ENCODE measurements at places on chromosomes 1 and 21.

- DNase-seq, result no peak
These were observed 19.5 kb upstream of the PUM1 start for GRCh38 chr1:31084782-31085569.

DNA sequence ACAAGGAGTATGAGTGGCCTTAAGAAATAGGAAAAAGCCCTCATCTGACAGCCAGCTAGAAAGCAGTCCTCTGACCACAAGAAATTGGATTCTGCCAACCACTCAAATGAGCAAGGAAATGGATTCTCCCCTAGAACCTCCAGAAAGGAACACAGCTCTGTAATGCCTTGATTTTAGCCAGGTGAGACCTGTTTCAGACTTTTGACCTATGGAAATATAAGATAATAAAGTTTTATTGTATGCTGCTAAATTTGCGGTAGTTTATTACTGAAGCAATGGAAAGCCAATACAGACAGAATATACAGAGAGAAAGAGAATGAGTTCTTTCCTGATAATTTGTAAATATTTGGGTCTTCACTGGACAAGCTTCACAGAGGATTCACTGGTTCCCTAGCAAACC, 28.8 kb upstream of the SELE start:
- DNase-seq, result no peak

DNA sequence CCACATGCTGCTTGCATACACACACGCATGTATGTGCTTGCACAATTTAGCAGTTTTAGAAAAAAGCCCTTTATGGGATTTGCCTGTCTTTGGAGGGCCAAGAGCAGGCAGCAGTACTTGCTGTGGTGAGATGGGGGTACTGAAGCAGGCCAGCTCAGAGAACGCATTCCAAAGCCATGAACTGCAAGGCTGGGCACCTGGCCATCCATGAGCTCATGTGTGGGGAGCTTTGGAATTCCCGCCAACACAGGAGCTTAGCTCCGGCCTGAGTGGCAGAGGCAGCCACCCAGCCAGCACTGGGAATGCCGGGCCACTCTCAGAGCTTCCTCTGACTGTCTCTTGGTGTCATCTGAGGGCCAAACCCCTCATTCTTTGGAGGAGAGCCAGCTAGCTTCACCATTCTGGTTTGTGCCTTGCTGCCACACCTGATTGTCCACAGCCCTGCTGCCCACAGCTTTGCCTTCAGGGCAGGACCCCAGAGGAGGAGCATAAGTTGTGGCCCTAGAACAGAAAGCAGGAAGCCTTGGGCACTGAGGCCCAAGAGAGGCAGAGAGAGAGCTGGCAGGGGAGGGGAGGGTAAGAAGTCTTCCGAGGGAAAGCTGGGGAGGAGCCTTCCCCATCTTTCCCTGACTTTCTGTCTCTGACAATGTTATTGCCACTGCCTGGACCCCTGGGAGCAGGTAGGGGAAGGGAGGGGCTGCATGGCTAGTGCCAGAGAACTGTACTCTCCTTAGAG, 92.1 kb upstream of the POU3F1 start:
- peak; percentile 91 for DNase-seq

- DNase-seq, result no peak
These were observed 75.6 kb downstream of the TAS1R2 start for GRCh38 chr1:18783705-18784481.

- no peak for DNase-seq
These were observed 12.3 kb downstream of the RD3 start for GRCh38 chr1:211479624-211480023.

DNA sequence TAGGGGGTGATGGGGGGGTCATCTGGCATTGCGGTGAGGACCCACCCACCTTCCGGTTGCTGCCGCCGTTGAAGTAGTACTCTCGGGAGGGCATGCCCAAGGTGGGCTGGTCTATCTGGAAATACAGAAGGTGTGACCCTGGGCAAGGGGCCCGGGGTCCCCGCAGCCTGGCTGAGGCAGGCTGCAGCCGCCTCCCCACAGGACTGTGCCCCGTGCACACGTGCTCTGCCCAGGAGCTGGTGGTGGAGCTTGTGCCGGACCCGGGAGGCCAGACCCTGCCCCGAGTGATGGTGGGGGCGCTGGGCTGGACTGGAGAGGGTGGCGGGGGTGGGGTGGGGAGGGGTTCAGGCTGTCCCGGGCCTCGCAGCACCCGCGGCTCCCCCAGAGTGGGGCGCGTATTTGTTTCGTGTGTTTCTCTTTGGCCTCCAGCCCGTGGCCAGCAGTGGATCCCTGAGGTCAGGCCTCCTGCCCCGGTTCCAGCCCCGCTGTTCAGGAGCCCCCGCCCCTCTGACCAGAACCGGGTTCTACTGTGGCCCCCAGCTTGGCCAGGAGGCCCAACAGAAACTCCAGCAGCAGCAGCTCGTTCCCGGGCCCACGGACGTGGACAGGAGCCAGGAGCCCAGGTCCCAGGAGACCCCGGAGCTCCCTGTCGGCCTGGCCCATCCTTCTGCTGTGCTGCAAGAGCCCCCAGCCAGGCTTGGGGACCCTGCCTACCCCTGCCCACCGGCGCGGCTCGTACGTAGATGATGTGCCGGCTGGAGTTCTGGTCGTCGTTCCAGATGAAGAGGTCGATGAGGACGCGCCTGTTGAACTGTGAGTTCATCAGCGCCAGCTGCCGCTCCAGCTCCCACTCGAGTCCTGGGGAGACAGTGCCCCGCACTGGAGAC, 19.2 kb downstream of the PRXL2B start:
- peak; percentile 21 for DNase-seq

DNA sequence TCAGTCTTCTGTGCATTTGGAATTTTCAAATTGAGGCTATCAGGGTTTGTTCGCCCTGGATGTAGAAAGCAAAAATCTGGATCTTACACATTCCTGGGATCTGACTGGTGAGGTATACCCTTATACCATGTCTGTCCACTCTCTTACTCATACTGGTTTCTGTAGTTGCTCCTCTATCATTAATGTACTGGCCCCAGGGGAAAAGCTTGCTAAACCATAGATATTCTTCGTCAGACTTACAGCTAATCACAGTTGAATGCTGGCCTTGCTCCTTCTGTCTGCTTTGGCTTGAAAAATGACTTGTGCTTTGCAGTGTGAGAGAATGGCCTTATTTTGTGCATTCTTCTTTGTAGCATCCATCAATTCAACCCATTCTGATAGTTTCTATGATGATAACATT, 30.5 kb downstream of the TBCE start:
- DNase-seq, result no peak

DNA sequence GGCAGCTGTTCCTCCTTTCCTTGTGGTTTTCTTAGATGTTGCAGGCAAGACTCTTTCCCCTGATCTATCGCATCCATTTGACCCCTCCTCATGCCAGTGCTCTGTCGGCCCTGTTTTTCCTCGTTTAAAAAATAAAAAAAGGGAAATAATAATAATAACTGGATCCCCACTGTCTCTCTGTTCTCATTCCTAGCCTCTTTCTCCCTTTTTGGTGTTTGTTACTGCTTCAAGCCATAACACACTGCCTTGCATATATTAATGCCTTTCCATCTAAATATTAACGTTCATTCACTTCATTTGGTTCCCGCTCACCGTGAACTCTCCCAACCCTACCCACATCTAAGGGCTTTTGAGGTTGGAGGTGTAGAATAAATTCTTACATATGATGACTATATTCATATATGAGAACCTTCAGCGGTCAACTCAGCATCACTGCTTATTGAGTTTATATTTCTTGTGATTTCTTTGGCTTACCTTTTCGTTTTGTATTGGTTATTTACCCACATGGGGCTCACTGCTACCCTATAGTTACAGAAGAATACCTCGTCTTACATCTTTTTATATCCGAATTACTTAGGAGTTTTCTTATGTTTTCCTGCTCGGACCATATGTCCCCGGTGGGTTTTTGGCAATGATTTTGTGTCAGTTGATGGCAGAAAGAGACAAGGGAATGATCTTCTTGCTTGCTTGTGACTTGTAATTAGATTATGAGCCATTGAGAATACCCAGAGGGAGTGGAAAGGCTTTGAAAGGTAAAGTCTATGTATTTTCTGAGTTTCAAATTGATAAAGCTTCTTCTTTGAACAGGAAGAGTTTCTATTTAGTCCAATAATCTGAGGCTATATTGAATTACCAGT, 805 bp downstream of the ATG4C start:
- no peak for DNase-seq

GRCh38 chr1:67939942-67940341, 106.7 kb upstream of the GNG12 start:
- no peak for DNase-seq

GRCh38 chr1:2061065-2061778, 11.0 kb downstream of the PRKCZ start:
- DNase-seq, result no peak

DNA sequence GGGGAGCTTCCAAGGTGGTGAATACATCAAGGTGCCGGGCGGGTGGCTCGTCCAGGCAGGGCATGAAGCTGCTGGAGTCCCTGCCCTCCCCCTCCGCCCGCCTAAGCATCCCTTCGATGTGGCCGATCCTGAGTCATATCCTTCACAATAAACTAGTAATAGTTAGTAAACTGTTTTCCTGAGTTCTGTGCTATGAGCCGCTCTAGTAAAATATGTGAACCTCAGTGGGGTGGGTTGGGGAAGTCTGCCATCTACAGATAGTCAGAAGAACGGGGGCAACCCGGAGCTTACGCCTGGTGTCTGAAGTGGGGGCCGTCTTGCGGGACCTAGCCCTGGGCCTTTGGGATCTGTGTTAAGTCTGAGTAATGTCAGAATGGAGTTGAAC, 21.6 kb downstream of the C2CD2 start:
- DNase-seq, result no peak

DNA sequence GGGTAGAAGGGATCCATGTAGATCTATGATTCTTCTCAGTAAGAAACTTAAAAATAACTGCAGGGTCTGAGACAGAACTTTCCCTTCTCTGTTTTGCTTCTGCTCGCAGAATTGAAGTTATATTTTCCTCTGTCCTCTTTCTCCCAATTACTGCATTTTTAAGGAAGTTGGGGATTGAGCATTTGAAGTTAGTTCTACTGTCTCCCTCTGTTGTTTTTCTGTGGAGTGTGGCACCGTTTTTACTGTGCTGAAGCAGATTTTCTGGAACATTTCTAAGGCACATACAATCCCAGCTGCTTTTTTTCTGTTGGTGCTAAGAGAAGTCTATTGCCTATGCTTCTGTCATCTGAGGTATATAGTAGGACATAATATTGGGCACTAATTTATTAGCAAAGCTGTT, 43.3 kb downstream of the RASAL2 start:
- DNase-seq, result no peak

DNA sequence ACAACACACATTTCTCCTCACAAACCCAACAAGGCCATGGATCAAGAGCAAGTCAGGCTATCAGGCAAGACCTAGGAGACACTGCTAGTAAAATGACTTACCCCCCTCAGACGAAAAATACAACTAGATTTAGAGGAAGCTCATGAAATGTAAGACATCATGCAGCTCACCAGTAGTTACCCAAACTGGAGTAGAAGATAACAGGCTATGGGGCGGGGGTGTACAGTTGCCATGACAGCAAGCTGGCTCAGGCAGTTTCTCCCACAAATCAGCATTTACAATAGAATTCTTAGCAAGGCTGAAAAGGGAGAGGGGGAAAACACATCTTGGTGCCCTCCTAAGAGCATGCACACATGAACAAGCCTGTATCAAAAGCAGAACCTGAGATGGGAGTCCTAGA, 13.9 kb downstream of the TPM3 start:
- DNase-seq, result no peak

GRCh38 chr1:7440154-7440553, 330.9 kb upstream of the VAMP3 start:
- no peak for DNase-seq

GRCh38 chr1:93980320-93981273, 71.4 kb upstream of the GCLM start:
- DNase-seq, result no peak

DNA sequence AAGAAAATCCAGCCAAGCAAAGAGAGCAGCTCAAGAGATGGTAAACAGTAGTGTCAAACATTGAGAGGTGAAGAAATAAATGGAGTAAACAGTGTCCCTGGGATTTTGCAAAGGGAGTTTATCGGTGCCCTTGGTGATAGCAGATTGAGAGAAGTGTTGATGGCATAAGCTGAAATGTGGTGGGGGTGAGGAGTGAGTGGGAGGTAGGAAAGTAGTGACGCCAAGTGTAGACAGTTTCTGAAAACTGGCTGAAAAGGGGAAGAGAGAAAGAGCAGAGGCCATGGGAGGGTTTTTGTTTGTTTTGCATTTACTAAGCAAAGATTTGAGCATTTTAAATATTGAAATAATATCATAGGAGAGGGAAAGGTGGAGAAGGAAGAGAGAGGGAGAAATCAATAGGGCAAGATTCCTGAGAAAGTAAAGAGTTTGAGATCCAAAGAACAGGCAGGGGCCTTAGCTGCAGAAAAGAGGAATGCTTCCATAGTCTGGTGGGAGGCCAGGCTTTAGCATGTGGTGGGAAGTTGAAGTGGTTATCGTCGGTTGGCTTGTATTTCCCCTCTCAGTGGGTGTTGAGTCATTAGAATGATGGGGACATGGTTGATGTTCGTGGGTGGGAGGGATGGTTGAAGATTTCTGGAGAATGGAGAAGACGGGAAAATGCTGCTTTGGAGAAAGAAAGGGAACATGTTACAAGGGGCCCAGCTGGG, 26.8 kb upstream of the RASAL2 start:
- no peak for DNase-seq

GRCh38 chr1:197598935-197599334, 176.3 kb downstream of the DENND1B start:
- no peak for DNase-seq

DNA sequence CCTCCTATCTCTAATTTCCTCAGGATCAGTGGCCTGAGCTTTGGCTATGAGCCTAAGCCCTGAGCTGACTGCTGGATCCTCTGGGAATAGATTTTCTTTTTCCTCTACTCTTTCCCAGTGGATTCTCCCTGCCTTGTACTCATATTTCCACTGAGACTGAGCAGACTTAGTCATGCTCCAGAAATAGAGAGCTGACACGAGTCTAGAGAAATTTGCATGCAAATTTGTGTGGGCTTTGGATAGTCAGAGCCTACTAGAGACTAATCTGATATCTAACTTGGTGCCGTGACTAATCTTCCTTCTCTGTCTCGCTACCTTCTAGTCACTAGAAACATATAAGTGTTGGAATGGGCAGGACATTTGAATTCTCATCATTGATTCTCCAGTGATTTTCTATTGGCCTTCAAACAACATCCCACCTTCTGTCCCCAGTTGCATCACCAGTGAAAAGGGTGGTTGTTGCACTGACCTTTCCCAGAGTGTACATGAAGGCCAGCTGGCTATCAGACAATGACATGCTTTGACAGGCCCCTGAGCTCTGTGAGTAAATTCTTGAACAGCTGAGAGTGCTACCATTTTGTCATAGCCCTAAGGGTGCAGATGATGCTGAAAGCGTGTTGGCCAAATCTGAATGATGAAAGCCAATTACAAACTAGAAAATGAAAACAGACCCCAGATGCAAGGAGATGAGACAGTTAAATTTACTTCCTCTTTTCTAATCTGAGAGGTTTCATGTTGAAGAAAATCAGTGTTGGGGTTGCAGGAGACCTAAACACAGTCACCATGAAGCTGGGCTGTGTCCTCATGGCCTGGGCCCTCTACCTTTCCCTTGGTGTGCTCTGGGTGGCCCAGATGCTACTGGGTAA, at the start of gene FCRLA:
TSS of gene FCRLA (plus strand) at position 748 of the 866 bp plus-strand sequence. CDS start at position 784, 36 bp downstream.
- no peak for DNase-seq

DNA sequence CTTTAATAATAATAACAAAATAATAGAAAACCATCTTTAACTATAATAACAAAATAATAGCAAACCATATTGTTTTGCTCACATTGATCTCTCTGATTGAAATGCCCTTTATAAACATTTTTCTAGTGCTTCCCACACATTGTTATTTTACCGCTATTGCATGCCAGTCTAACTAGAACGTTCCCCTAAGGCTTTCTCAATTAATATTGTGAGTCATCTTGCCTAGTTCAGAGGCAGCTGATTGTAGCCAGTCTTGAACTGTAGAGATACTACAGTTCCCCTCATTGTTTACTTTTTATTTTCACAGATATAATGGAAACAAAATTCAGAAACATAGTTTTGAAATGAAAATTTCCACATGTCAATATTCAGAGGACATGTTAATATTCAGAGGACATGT, 192.3 kb upstream of the ADGRL4 start:
- DNase-seq, result no peak

Measured in right forelimb (tissue), 1 donor.